ENCODE measurements at places on chromosomes 1 and 21.

GRCh38 chr1:206065547-206066145 is 12.7 kb downstream of the RHEX start:
- no peak for DNase-seq

- DNase-seq = no peak
These were observed 6.0 kb upstream of the TSHB start for GRCh38 chr1:115023593-115023992.

GRCh38 chr21:46459024-46459355 is 299 bp downstream of the DIP2A start:
- DNase-seq = no peak

DNA sequence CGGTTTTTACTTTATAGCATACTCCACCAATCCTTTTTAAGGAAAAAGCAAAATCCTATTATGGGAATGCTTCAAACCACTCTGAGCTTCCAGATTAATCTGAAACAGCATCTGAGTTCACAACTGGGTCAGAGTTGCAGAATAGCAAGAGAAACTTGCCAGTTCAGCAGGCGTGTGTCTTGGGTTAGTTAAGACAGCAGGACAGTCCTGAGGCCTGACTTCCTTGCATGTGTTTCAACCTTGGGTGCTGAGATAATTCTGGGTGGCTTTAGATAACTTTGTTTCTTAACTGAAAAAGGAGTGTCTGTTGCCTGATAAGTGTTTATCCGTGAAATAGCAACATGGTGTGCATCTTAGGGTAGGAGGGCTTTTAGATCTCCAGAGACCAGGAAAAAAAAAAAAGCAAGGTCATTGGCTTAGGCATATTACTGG is 169.2 kb downstream of the DHRS3 start:
- no peak for DNase-seq

- DNase-seq = no peak
These were observed 313.3 kb upstream of the GREM2 start for GRCh38 chr1:240925273-240925672.

DNA sequence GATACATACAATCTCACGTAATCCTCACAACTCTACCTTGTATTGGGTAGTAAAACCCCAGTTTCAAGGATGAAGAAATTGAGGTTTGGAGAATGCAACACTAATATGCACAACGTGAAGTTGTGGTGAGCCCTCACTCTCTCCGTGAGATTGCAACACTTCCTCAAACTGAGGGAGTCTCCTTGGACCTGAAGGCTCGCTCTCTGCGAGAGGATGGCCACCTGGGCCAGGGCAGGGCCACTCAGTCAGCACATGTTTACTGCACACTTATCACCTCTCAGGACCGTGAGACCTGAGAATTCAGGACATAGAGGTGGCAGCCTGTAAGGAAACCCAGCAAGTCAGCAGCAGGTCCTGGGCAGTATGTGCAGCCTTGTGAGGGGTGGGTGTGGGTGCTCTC is 8.7 kb downstream of the SH3BP5L start:
- no peak for DNase-seq
